Amniotic epithelial cell (primary cell): ENCODE measurements at places on chromosomes 2 and 18.

GRCh38 chr2:239329972-239330572 lies 70.7 kb downstream of the HDAC4 start:
- DNase-seq, result no peak

- no peak for DNase-seq
Observed at GRCh38 chr18:59272891-59273758, at the start of gene RAX. Gene RAX, minus strand, starts transcription at chr18:59273454. Its CDS starts 248 bp downstream, at chr18:59273206.

- DNase-seq, result no peak
Observed at GRCh38 chr2:235034265-235035118, 82.7 kb downstream of the SH3BP4 start.

GRCh38 chr2:5392658-5393057 lies 299.5 kb upstream of the SOX11 start:
- DNase-seq, result no peak

DNA sequence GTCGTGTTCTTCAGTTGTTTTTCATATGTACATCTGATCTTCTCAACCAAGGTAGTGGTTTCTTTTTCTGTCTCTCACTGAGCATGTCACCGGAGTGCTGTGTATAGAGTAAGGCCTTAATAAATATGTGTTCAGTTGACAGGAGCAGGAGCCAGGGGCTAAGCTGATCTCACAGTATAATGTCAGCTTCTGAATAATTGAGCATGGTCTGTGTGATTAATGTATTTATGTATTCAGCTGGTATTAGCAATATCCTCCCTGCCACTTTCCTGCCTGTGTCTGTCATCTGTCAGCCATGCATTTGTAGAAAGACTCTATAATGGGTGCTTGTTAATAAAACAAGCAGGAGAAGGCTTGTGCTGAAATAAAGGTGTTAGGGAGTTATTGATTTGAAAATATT lies 198.9 kb downstream of the ADCYAP1 start:
- DNase-seq, result no peak

- no peak for DNase-seq
Observed at GRCh38 chr18:54743605-54743995, 84.7 kb upstream of the RAB27B start.

DNA sequence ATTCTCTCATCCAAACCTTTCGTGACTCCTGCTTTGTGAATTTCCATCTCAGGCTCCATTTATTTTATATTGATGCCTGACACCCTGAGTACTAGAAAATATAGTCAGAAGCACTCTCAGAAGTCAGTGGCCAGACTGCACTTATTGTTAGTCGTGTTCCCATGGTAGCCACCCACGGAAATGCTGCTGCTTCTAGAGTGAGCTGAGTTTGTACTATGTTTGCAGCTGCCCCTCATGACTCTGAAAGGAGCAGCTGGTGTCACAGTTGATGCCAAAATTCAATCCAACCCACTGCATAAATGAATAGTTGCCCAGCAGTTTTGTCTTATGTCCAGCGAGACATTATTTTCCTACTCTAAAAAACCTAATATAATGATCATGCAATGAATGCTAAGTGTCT lies 265.2 kb upstream of the SPHKAP start:
- DNase-seq, result no peak

DNA sequence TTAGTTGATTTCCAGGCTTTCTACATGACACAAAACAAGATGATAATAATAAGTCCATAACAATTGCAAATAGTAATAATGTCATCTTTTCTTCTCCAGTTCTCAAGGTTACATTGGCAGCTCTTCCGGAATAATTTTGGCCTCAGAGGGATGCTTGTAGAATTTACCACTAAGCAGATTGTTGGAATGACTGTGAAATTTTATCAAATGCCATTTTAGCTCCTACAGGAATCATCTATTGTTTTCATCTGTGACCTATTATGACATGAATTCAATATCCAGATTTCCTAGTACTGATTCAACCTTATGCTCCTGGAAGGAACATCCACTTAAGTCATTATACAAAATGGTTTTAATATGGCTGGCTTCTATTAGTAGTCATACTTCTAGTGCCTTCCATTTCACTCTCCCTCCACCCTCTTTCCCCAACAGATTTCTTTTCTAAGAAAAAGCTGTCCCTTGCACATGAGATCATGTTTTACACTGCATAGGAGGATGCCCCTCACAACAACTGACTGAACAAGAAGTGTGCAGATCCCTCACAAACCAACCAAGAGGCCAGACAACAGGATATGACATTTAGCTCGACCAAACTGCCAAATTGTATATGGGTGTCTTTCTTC lies 200.0 kb downstream of the DNER start:
- DNase-seq, result no peak

DNA sequence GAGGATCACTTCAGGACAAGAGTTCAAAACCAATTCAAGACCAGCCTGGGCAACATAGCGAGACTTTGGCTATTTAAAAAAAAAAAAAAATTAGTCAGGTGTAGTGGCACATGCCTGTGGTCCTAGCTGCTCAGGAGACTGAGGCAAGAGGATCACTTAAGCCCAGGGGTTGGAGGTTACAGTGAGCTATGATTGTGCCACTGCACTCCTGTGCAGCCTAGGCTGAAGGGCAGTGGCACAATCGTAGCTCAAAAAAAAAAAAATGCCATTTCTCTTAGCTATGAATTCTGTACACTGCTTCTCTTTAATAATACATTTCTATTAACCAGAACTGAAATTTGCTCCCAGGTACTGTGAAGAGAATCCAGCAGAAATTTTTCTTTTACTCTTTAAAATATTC lies 202.8 kb downstream of the DYM start:
- DNase-seq, result no peak

DNA sequence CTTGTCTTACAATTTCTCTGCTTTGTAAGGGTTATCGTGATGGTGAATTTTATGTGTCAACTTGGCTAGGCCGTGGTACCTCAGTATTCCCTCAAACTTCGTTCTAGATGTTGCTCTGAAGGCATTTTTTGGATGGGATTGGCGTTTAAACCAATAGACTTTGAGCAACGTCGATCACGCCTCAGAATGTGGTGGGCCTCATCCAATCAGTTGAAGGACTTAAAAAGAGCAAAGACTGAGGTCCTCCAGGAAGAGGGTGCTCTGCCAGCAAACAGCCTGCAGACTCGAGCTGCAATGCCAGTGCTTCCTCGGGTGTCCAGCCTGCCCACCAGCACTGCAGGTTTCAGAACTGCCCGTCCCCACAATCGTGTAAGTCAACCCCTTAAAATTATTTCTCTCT lies 145.8 kb upstream of the SALL3 start:
- no peak for DNase-seq

DNA sequence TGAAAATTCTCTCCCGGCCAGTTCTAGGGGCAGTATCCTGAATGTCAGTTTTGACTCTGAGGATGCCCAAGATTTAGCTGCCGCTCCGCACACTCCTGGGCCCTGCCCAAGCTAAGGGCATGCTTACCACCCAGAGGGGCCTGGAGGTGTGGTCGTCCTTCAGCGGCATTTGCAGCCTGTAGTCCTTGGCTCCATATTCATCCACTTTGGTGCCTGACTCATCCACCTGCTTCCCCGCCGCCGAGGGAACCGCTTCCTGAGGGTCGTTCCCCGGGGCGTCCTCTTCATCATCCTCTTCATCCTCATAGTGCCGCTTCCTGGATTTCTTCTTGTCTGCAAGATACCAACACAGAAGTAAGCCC lies 577 bp downstream of the ERCC3 start:
- no peak for DNase-seq

DNA sequence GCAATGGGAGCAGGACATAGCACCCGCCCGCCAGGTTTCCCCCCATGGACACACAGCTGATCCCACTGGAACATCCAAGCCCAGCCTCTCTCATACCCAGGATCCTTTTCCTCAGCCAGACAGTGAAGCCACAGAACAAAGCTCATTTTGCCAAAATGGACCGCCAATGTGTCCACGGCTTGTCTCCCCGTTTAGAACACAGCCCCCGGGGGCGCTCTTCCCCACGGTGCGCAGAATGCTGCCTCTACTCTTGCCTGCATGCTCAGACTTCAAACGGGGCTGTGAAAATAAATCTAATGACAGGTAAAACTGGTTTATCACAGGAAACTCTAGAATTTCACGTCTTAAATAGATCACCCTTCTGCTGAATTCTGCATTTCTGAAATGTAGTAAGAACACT lies 548.5 kb upstream of the ID2 start:
- no peak for DNase-seq

DNA sequence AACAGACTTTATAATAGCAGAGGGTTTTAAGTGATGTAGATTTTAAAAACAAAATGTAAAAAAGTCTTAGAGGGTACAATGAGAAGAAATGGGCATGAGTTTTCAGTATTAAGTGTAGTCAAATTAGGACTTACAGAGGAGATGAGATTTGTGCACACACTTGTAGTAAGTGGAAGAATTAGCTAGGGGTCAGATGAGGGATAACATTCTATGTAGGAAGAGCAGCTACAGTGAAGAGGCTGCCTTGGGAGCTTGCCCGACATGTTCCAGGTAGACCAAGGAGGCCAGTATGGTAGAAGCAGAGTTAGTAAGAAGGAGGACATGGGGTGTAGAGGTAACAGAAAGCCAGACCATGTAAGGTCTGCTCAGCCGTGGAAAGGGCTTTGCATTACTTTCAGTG lies 189.2 kb upstream of the DSEL start:
- DNase-seq, result peak; percentile 31

- DNase-seq, result no peak
Observed at GRCh38 chr2:150858382-150858781, 370.9 kb upstream of the RND3 start.

DNA sequence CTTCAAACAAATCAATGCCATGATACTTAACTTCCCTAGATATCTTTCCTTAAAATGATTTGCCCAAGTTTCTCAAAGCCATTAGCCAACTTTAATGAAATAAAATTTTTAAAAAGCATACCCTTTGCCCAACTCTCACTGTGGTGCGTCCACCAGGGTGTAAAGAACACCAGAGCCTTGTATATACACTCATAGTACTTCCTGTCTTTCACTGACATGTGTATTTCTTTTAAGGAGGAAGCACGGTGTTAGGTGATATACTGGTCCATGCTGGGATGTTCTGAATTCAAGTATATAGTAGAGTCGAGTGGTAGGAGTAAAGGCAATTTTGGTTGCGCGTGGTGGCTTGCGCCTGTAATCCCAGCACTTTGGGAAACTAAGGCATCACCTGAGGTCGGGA lies 22.7 kb downstream of the AAK1 start:
- DNase-seq, result no peak

GRCh38 chr2:162011706-162012564 lies 62.1 kb downstream of the DPP4 start:
- no peak for DNase-seq

DNA sequence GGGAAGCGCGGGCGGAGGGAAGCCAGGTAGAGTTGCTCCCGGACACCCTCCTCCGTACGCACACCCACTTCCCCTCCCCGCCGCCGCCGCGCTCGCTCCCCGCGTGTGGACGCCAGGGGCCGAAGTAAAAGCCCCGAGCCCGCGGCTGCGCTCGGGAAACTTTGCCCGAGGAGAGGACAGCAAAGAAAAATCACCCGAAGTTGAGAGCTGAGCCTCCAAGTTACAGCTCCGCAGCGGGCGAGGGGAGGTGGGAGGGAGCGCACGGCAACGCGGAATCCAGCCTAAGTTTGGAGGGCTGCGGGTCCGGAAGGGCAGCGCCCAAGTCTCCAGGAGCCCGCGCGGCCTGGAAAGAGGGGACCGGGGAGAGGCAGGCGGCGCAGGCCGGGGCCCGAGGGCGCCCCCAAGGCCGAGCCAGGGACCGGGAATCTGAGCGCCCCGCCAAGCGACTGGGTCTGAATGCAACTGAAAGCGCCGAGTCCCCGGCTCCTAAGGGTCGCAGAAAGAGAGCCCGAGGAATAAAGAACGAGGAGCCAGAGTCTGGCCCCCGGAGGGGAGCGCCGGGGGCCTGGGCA lies 706 bp upstream of the BCL11A start:
- no peak for DNase-seq

DNA sequence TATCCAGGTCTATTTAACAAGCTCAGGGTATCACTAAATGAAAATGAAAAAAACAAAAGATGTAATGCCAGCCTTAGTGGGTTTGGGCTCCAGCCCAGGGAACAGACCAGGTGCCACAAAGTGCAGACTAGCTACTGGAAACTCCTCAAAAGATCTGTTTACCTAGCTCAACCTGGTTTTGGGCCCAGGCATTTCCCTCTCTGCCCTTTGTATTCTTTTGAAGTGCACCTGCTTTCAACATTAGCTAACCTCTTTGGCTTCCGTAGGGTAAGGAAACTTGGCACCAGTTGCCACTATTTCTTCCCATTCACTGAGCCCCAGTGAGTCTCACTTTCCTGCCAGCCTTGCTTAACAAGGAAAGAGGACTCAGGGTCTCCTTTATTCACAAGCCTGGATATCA lies 123.6 kb upstream of the CDCA7 start:
- DNase-seq, result no peak

DNA sequence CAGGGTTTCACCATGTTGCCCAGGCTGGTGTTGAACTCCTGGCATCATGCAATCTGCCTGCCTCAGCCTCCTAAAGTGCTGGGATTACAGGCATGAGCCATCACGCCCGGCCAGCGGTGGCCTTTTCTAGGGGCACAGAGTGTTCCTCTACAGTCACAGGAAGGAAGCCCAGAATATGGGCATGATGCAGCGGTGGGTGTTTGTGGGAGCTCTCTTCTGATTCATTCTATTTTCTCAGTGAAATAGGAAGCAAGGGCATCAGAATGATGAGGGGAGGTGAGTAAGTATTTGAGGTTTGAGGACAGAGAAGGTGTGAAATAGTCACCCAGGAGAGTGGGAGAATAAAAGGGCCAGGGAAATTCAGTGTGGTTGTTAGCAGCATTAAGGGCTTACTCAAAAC lies 70.3 kb upstream of the PSME4 start:
- DNase-seq, result no peak

DNA sequence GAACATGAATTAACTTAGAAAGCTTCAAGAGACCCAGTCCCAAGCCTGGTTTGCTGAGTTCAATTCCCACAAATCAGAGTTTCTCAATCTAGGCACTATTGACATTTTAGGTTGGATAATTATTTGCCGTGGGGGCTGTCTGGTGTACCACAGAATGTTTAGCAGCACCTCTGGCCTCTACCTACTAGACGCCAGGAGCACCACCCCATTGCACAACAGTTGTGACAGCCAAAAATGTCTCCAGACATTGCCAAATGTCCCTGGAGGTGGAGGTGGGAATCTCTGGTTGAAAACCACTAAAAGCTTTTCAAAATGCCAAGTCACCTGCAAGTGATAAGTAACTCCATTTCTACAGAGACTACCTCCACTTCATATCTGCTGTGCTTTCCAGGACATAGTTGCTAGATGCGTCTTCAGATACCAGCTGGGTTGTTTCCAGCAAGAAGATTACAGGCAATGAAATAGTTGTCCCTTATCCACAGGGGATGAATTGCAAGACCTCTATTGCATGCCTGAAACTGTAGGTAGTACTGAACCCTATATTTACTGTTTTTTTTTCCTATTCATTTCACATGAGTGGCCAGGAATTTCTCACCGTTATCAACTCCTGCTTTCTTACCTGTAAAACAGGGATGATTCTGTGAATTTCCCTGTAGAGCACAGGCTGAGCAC lies 554.3 kb downstream of the ZEB2 start:
- DNase-seq, result no peak

DNA sequence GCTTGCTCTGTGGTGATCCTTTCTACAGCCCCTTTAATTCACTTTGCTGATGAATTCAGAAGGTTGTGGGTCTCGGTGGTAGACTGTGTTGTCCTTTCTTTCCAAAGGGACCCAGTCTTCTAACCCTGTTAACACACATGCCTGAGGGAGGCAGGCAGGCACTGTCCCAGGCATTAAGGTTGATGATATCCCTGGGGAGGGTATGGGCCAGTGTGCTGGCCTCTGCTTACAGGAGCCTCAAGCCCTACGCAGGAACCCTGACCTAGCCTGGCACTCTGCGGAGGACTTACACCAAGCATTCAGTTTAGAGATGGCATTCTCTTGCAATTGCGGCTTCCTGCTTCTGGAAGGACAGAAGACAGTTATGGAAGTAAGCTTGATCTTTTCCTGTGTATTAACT lies 102.5 kb downstream of the PKP4 start:
- DNase-seq, result no peak
